Peyer's patch (tissue), 4 donors: ENCODE measurements at places on chromosomes 12 and 14. TPM values are rescaled to one million over a fixed set of nuclear protein-coding genes. Genes with fewer than 3 reads are reported as not detected.

DNA sequence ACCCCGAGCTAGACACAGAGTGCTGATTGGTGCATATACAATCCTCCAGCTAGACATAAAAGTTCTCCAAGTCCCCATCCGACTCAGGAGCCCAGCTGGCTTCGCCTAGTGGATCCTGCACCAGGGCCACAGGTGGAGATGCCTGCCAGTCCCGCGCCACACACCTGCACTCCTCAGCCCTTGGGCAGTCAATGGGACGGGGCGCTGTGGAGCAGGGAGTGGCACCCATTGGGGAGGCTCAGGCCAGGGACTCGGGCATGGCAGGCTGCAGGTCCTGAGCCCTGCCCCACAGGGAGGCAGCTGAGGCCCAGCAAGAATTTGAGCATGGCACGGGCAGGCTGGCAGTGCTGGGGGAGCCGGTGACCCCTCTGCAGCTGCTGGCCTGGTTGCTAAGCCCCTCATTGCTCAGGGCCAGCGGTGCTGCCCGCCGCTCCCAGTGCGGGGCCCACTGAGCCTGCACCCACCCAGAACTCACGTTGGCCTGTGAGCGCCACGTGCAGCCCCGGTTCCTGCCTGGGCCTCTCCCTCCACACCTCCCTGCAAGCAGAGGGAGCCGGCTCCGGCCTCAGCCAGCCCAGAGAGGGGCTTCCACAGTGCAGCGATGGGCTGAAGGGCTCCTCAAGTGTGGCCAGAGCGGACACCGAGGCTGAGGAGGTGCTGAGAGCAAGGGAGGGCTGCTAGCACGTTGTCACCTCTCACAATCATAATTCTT is 136.7 kb downstream of the PAWR start:
- DNase-seq, result no peak

DNA sequence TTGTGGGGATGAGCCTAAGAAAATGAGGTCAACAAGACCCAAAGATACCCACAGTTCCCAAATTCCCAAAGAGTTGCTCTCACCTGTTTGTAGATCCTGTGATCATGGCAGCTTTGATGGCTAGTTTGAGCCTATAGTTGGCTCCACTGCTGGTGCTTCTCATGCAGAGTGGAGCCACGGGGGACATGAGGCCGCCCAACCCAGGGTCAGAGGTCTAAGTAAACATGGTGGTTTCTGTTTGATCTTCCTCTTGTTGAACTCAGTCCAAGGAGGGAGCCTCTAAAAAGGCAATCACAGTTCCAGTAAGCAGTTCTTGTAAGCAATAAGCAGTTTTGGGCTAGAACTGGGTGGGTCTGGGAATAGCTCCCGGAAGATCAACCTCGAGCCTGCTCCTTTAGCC is 125.6 kb upstream of the DHRS4 start:
- DNase-seq, result no peak

- DNase-seq, result no peak
Measured at GRCh38 chr14:74326369-74327152, 21.7 kb upstream of the VRTN start.

DNA sequence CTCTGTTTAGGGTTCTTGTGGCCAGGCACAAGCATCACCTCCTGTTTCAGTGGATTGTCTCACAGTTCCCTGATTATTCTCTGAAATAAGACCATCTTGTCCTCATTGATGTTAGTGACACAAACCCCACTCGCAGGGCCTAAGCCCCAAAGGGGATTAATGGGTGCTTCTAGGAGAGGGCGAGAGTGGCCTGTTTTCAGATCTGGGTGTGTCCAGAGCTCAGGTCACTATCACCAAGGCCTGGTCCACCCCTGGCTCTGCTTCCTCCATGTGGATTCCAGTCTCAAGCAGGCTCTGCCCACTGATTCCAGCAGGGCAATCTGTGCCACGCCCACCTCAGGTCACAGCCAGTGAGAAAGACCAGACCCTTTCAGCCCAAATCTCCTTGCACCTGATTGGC is 361.9 kb downstream of the ADGRD1 start:
- DNase-seq, result no peak

- no peak for DNase-seq
Measured at GRCh38 chr12:31650918-31651317, 8.6 kb upstream of the ETFBKMT start.

The FAR2 gene
- total RNA-seq, result 52.8 TPM

DNA sequence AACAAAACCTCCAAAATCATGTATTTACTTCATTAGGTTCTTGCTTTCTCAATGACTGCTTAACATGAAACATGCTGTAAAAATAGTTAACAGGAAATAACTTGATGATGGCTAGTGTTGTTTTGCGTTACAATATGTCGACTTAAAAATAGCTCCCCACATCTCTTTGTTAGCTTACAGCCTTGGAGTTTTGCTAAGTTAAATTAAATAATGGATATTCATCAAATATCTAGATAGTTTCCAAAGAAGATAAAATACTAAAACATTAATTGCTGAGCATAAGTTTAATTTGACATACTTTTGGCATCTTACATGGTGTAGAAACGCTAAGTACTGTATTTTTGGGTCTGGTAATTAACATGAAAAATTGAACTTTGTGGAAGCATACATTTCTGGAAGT is 500.6 kb upstream of the NOVA1 start:
- no peak for DNase-seq

GRCh38 chr14:66369157-66369697 is 116.9 kb upstream of the CCDC196 start:
- DNase-seq, result no peak

The LMNTD1 gene
- not detected for total RNA-seq

The TPH2 gene
- total RNA-seq, result not detected

DNA sequence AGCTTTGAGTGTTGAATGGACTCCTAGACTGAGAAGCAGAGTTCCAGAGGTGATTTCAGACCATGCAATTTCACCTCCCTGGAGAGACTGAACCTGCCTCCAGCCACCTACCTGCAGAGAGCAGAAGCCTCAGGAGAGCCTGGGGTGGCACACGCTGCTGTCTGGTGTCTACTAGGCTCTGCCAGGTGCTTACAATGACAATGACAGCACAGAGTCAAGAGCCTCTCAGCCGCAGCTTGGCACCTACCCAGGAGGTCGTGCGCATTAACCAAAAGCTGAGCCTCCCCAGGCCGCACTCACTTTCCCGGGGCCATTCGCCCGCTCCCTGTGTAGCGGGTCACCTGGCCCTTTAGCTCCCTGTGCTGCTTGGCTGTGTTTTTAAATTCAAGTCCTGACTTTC is 63.2 kb downstream of the TESC start:
- DNase-seq, result no peak

The FAM186B gene
- not detected for total RNA-seq

The OASL gene
- 0.66 TPM for total RNA-seq

The STYK1 gene
- 21.2 TPM for total RNA-seq

The SERPINA3 gene
- 25.9 TPM for total RNA-seq

The POLE2 gene
- total RNA-seq, result 4.0 TPM

- DNase-seq, result no peak
Measured at GRCh38 chr14:74202113-74202512, 37.1 kb upstream of the VSX2 start.

DNA sequence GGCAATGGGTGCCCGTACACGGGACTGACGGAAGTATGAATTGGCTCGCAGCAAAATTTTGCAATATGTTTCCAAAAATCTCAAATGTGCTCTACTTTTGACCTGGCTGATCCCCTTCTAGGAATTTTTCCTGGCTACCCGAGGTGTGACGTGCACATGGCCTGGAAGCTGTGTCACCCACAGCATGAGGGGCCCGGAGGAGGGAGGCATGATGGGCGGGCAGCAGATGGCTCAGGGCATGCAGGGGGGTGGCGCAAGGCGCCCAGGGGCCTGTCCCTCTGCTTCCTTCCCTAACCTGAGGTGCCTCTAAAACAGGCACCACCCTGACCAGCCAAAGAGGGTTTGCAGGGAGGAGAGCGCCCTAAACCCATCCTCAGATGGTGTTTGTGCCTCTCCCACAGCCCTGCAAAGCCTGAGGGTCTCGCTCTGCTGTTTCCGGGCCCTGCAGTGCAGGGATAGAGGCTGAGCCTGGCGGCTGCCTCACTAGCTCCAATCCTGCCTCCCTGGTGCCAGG is 6.7 kb downstream of the GPR132 start:
- DNase-seq, result no peak

The CLEC12A gene
- not detected for total RNA-seq

The C3AR1 gene
- total RNA-seq, result 1.7 TPM

GRCh38 chr14:101709533-101709881 is 52.0 kb upstream of the PPP2R5C start:
- no peak for DNase-seq

The GDF3 gene
- not detected for total RNA-seq

The PTPRO gene
- 4.1 TPM for total RNA-seq

The TMEM63C gene
- 8.7 TPM for total RNA-seq

DNA sequence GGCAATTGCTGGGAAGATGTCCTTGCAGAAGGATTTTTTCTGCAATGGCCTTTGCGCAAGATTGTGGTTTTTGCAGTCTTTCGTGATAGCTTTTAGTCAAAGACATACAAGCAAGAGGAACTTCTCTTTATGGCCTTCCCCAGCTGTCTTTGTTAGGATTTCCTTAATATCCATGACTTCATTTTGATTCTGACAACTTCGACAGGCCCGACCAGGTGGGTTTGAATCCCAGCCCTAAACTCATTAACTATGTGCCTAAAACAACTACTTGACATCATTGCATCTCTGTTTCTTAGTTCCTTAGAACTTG is 13.3 kb upstream of the VRK1 start:
- DNase-seq, result no peak

- DNase-seq, result no peak
Measured at GRCh38 chr12:51389302-51389999, 1.8 kb downstream of the GALNT6 start.

GRCh38 chr12:123043536-123044001 is 63.1 kb downstream of the ARL6IP4 start:
- DNase-seq, result peak; percentile 83

GRCh38 chr14:69665631-69666030 is 54.2 kb downstream of the SUSD6 start:
- no peak for DNase-seq

DNA sequence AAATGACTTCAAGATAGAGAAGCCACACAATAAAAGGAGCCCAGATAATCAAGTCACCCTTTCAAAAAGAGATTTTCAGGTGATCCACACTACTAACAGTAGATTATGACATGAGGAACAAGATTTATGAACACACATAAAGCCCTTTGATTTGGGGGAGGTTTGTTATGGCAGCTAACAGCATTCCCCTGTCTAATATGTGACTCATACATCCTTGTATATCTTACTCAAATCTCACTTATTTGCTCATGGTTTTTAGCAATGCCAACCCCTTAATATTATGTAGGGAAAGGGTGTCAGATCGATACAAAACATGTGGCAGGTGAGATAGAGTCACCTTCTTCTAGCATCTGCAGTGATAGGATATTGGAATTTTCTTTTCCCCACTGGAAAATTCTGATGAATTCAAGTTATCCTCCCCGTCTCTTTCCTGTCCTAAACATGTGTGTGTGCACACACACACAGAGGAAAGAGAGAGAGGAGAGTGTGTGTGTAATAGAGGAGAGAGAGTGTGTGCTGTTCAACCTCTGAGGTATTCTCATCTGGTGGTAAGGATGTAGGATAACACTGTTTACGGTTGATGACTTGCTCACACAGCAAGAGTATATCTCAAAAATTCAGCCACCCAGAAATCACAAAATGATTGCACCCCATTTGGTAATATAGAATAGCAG is 319.9 kb downstream of the KCNC2 start:
- DNase-seq, result no peak

The SLCO1B1 gene
- not detected for total RNA-seq

The DNAH10 gene
- total RNA-seq, result 0.28 TPM

DNA sequence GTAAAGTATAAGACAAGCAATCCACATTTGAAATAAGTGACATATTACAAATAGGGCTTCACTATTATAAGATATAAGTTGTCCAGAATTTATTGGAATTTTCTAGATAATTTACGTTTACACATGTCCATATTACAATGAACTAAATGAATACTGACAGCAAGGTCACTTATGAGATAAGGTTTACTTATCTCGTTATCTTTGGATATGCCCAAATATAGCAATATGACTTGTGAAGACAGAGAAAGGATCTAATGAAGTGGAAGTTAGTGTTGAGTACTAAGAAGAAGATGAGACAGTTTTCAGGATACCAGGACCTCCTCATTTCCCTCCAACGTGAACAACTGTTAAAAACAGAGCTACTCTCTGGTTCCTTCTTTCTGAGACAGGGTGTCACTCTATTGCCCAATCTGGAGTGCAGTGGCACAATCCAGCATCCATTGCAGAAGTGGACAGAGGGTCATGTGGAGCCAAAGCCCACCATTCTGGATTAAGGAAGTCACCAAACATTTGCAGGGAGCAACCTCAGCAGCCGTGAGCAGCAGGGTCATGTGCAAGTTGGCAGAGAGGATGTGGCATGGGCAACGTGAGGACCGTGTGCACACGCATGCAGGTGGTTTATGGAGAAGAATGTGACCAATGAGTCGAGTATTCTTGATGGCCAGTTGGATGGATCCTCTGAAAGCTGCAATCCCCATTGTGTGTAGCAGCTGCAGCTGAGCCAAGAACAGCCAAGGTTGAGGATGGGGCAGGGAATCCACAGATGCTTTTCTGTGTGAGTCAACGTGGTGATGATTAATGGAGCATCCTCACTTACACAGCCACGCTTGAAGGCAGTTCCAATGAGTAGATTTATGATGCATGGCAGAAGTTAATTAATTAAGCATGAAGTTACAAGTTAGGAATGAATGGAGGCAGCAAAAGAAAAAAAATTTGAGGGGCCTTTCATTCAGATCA is 111.0 kb downstream of the BICD1 start:
- no peak for DNase-seq

The AMHR2 gene
- not detected for total RNA-seq

GRCh38 chr12:15335959-15336358 is 13.7 kb downstream of the PTPRO start:
- no peak for DNase-seq

DNA sequence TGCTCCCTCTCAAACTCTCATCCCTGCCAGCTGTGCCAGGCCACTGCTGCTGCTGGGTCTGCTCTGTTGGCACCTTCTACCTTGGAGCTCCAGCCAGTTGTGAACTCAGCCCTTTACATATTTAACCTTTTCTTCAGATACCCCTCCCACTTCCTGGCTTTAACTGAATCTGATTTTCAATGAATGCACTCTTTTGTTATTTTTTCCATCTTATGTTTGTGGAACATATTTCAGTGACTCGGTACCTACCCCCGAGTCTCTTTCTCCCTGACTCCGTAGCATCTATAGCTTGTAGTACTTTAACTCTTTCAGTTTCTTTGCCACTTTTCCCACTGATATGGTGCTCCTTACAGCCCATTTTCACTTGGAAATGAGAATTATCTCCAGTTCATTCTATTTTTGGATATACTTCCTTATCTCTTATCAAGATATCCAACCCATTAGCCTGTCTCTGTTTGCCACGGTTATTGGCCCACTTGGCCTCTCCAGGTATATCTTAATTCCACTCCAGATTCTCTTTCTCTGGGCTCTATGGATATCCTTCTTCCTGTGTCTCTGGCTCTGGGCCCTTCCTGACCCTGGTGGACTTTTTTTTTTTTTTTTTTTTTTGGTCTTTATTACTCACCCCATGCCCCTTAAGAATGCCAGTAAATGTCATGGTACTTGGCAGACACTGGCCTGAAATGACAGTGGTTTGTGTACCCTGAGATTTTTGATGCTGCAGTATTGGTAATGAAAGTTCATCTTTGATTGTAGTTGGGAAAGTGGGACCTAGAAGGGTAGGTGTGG is 62.7 kb downstream of the PELI2 start:
- no peak for DNase-seq

The ANKRD33 gene
- not detected for total RNA-seq

- no peak for DNase-seq
Measured at GRCh38 chr12:644818-645552, 18.3 kb downstream of the NINJ2 start.

The KLHDC1 gene
- 28.1 TPM for total RNA-seq

GRCh38 chr12:67062193-67062592 is 207.0 kb upstream of the CAND1 start:
- DNase-seq, result no peak
